ENCODE measurements at places on chromosomes 12 and 14.

GRCh38 chr14:64508215-64508776 lies 3.7 kb downstream of the ZBTB1 start:
- DNase-seq, result no peak

- no peak for DNase-seq
These were observed 60.8 kb upstream of the CHGA start for GRCh38 chr14:92861856-92862745.

DNA sequence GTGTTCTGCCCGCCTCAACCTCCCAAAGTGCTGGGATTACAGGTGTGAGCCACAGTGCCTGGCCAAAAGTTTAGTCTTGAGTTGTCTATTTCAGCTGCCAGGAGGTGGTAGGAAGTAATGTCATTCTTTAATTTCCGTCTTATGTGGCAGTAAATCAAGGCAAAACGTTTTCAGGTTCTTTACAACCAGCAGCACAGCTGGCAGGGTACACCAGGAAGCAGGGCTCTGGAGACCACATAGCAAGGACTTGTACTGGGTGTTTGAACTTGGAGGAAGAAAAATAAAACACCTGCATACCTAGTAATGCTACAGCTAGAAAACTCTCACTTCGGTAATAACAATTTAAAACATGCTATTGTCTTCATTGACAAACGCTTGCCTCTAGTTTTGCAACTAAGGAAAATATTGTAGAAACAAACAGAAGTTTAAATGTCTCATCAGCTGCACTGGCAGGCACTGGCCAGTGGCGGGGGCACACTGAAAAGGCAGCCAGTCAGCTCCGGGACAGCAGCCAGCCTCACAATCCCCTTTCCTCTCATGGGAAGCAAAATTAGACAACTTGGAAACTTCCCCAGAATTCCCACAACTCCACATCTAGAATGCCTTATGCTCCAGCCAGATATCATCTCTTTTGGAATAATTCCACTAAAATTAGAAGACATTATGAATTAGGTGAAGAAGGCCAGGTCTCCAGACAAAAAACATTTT lies 72.2 kb downstream of the CLIP1 start:
- no peak for DNase-seq

DNA sequence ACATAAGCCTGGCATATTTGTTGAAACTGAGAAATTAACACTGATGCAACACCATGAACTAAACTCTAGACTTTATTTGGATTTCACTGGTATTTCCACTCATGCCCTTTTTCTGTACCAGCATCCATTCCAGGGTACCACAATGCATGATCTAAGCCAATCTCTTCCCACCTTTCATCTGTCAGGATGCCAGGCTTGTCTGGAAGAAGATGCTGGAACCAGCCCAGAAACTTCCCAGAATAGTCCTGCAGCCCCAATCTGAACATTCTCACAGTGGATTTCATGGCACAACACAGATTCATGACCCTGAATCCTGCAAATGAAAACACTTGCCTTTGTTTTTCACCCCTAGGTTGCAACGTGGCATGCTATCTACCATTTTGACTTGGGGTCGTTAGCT lies 189.3 kb upstream of the LHX5 start:
- no peak for DNase-seq

- no peak for DNase-seq
These were observed 19.9 kb downstream of the SLC35F4 start for GRCh38 chr14:57845802-57846531.

GRCh38 chr14:104126753-104127152 lies 11.6 kb upstream of the KIF26A start:
- no peak for DNase-seq

DNA sequence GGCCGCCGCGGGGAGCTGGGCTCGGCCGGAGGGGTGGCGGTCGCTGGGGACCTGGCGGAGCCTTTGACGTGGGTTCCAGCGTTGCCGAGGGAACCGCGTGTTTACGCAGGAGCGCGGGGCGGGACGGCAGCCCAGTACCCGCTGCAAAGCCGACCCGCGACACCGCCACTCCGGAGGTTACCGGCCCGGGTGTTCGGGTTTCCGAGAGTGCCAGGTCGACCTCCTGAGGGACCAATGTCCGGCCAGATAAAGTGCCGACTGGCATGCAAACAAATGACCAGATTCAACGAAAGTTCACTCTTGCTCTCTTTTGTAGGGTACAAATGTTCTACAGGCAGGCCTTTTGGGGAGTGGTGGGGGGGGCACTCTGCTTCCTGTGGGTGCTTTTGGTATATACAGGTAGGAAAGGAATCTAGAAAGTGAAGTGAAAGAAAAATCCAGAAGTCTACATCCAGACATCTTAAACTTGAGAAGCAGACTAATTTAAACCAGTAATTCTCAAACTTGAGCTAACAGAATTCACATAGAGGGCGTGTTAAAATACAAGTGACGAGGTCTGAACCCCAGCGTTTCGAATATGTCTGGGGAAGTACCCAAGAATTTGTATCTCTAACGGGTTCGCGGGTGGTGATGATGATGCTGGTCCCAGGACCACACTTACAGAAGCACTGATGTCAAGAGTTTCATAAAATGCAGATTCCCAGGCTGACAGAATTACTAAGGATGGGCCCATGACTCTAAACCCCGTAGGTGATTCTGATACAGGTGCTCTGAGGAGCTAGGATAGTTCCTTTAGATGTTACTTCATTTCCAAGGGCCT lies at the start of gene GPR135:
Gene GPR135 (minus strand): TSS at position 65 of the 820 bp plus-strand sequence. CDS start 154 bp downstream, outside the sequence.
- peak; percentile 20 for DNase-seq

DNA sequence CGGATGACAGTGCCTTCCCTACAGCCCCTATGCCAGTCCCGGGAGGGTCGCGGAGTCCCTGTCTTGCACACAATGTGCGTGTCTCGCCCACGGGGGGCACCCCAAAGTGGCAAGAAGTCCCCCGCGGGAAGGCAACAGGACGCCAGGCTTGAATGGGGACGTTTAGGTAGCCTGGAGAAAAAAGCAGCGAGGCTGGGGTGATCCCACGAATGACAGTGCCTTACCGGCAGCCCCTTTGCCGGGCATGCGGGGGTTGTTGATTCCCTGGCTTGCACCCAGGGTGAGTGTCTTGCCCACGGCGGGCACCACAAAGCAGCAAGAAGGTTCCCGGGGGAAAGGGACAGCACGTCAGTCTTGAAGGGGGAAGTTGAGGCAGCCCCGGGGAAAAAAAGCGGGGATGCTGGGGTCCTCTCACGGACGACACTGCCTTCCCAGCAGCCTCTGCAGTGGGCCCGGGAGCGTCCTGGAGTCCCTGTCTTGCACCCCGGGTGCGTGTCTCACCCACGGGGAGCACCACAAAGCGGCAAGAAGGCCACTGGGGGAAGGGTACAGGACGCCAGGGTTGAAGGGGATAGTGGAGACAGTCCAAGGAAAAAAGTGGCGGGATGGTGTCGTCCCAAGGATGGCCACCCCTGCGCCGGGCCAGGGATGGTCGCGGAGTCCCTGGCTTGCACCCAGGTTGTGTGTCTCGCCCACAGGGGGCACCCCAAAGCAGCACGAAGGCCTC lies 156.8 kb upstream of the ALG10B start:
- no peak for DNase-seq

DNA sequence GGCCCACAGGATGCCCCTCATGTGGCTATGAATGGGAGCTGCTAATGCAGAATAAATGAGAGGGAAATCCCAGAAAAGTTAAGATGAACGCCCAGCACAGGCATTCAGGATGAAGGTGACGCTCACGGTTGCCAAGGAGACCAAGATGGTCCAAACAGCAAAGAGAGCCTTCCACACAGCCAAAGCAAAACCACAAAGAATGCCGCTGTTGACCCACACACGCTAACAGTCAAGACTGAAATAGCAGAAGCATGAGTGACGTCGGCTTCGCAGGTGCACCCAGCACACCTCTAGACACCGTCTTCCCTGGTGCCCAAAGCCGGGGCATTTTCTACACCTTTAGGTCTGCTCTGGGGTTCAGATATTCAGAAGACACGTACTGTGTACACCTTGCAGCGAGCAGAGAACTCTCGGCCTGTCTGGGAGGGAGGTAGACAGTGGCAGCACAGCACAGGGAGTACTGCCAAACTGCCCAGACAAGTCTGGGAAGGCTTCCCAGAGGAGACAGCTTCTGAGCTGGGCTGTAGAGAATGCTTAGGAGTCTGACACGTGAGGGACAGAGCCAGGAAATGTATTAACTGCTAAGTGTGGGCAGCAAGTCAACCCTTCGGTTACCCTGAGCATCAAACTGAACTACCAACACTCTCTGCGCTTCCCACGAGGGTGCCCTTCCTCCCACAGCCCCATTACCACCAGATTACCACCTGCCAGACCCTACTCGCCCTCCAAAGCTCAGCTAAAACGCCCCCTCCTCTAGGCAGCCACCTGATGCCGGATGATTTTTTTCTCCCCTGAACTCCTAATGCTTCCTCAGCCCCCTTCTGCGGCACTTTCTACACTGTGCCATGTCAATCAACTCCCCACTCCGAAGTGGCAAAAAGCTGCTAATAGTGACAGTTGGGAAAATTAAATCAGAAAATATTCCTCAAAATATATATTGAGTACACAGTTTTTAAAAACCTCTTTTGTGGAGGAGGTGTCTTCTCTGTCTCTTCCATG lies 50.1 kb downstream of the CCDC88C start:
- DNase-seq, result peak; percentile 72

- DNase-seq, result no peak
These were observed 120.1 kb downstream of the TSPAN9 start for GRCh38 chr12:3197131-3197818.

- DNase-seq, result no peak
These were observed 25.1 kb downstream of the ASPG start for GRCh38 chr14:104110491-104111209.

DNA sequence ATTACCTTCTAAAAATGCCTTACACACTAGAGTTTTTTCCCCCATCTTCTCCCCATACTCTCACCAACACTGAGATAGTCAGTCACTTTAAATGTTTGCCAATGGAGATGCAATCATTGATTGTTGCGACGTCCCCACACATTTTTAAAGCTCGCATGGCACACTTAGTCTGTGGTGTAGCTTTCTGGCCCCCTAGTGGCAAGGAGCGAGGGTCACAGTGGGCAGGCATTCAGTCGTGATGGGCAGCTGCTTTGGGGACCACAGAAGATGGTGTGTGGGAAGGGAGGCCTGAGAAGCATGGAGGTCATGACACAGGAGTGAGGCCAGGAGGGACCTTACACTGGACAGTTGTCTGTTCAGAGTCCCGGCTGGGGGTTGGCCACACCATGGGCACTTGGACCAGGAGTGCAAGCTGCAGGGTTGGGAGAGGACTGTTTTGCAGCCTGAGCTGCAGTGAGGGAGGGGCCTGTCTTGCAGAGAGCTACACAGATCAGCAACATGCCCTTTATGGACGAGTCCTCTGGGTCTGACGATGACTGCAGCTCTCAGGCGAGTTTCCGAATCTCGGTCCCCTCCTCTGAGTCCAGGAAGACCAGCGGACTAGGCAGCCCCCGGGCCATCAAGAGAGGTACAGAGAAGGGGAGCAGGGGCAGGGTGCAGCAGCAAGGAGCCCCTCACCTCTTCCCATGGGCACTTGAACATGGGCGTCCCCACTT lies 28.6 kb downstream of the PIGH start:
- DNase-seq, result peak; percentile 63

- no peak for DNase-seq
These were observed 31.2 kb downstream of the DACT1 start for GRCh38 chr14:58668848-58669480.

DNA sequence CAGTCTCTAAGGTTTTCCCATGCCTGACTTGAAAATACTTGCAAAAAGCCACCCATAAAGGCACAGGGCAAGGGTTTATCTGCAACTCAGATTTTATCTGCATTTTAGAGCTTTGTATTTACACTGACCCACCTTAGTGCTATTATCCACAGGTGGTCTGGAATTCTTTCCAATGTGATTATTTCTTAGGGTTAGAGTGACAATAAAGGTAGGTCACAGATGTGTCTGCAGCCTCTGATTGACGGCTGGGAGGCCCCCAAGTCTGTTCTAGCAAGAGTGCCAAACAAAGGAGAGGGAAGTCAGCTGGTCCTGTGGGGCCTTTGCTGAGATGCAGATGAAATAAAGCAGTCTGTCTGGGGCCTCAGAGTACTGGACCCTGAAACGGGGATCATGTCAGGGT lies 64.0 kb downstream of the FRMD6 start:
- DNase-seq, result no peak

GRCh38 chr12:109932878-109933503 lies 32.9 kb downstream of the TCHP start:
- no peak for DNase-seq

DNA sequence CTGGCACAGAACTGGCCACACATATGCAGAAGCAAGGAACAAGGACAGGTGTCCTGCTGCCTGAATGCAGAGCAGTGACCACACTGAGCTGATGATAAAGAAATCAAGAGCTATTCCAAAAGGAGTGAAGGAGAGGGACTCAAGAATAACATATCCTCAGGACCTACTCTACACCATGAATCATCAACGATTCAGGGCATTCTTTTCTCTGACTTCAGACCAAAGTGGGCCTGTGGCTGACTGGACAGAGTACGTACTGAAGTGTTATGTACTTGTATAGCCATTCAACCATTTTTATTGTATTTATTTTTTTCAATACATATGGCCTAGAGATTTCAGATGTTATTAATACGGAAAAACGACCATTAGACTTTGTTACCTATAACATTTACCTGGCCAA lies 177.5 kb upstream of the TMTC1 start:
- no peak for DNase-seq

DNA sequence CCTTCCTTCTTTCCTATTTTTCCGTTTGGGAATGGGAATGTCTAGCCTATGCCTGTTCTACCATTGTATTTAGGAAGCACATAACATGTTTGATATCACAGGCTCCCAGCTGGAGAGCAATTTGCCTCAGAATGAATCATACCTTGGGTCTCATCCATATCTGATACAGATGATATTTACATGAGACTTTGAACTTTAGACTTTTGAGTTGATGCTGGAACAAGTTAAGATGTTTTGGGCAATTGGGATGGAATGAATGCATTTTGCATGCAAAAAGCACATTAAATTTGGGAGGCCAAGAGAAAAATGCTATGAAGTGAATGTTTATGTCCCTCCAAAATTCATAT lies 61.9 kb upstream of the BEGAIN start:
- no peak for DNase-seq

DNA sequence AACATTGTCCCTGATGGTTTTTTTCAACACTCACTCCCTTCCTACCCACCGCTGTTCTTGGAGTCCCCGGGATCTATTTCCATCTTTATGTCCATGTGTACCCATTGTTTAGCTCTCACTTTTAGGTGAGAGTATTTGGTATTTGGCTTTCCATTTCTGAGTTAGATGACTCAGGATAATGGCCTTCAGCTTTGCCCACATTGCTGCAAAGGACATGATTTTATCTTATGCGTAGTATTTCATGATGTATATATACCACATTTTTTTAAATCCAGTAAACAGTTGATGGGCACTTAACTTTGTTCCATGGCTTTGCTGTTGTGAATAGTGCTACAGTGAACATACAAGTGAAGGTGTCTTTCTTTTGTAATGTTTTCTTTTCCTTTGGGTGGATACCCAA lies 123.5 kb upstream of the KITLG start:
- DNase-seq, result no peak

DNA sequence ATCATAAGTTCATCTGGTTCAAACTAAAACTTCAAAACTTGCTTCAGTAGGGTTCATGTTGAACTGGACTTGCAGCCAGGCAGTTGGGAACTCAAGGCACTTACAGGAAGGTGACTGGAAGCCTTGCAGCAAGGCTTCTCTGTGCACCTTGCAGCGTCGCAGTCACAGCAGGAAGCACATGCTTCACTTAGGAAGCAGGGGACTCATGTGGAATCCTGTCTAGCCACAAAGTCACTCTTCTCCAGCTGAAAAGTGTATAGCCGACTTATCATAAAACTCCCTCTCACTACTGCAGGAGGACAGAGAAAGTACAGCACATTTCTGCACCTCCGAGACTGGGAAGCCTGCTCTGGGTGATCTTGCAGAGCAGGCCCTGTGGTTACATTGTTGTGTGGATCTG lies 114.0 kb upstream of the PRB2 start:
- no peak for DNase-seq

GRCh38 chr12:104522985-104523722 lies 66.4 kb downstream of the CHST11 start:
- DNase-seq, result no peak
